ENCODE measurements at places on chromosomes 2 and 18. TPM values are rescaled to one million over a fixed set of nuclear protein-coding genes. Genes with fewer than 3 reads are reported as not detected.

GRCh38 chr2:37552339-37552738 lies 119.1 kb downstream of the CDC42EP3 start:
- no peak for DNase-seq

- no peak for DNase-seq
These were observed 11.7 kb upstream of the GPC1 start for GRCh38 chr2:240423788-240424191.

- DNase-seq = no peak
These were observed 54.5 kb downstream of the TBC1D8 start for GRCh38 chr2:101096619-101097142.

DNA sequence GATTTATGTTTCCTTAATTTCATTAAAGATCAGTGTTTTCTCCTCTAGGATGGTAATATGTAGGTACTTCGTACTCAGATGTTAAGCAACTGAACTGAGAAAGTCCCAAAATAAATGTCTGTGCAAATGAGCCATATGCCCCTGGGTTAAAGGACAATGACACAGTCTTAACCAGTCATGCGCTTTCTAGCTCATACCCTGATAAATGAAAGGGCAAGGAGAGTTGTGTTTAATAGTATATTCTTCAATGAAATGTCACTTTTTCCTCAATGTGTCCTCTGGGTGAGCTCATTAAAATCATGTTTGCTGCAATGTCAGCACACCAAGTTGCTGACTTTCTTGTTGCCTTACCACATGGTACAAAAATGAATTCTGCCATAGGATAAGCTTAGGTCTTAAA lies 856.3 kb downstream of the TMEM182 start:
- no peak for DNase-seq

DNA sequence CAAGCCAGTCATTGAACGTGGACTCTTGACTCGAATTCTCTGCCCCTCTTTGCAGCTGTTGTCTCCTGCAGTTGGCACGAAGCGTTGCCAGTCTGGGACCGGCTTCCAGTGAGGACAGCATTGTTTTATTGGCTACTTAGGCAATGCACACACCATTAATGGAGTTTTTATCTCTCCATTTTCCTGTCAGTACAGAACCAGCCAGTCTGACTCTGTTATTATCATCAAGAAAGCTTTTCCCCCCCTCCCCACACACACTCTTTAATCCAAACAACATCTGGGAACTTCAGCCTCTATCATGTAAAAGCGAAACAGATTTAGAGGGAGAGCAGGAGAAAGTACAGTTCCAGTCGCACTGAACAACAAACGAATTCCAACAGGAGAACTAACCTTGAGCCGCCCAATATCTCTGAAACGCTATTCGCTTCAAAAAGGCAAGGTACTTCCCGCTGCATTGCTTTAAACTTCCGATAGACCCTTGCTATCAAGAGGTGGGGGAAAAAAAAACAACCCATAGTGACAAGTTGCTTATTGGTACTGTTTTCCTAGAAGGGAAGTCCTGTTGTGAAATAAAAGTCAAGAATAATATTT lies 38.2 kb downstream of the ACVR1 start:
- DNase-seq = no peak

- peak; percentile 47 for DNase-seq
These were observed 174.0 kb downstream of the TGIF1 start for GRCh38 chr18:3623769-3624545.

DNA sequence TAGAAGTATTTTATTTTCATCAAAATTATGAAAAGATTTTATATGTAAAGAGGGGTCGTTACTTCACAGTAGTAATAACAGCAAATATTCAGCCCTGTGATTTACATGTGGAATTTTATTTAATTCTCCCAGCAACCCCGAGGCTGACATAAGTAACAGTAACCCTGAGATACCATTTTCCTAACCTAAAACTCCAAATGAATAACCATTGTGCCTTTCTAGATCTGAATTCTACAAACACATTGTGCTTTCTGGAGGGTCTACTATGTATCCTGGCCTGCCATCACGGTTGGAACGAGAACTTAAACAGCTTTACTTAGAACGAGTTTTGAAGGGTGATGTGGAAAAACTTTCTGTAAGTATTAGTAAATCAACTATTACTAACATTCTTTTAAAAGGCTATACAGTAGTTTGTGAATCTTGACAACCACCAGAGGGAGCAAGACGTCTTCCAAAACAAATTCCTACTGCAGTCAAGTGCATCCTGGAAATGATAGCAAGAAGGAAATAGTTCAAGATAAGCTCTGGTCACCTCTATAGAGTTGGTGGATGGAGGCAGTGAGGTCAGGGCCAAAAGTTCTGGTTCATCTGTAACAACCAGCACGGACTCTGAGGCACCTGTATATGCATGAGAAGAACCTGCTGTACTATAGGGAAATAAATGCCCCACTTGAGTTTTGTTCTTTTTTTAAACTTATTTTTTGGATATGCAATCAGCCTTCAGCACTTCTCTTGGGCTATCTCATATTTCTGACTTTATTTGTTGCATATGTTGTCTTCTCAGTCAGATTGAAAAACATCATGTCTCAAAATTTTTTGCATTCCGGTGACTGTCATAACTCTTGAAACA lies 37.4 kb downstream of the ACTR2 start:
- no peak for DNase-seq

- DNase-seq = no peak
These were observed 94.1 kb downstream of the SH3BP4 start for GRCh38 chr2:235045973-235046343.

- DNase-seq = no peak
These were observed 2.4 kb downstream of the MRPL44 start for GRCh38 chr2:223959688-223960087.

- DNase-seq = no peak
These were observed 1.1 kb downstream of the PAX8 start for GRCh38 chr2:113277474-113278072.

The PROC gene
- not detected for total RNA-seq

The CBLN2 gene
- 0.72 TPM for total RNA-seq

The NOTO gene
- not detected for total RNA-seq

The MARCO gene
- 70.6 TPM for total RNA-seq

Data from omental fat pad (tissue), 4 donors.